ENCODE measurements at places on chromosomes 4 and X.

DNA sequence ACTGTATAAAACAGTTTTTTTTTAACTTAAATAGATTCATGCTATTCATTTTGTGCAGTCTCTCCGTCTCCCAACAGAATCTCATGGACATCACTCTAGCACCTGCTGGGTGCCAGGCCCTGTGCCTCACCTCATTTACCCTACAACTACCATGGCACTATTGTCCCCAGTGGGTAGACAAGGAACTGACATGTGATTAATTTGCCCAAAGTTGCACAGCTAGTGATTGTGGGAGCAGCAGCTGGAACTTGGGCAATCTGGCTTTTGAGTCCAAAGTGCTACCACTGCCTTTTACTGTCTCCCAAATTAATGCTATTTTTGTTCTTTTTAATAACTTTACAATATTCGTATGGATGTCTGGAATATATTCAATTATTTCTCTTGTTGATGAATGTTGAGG is 11.2 kb upstream of the PGRMC2 start:
- no peak for DNase-seq

GRCh38 chr4:1053080-1053661 is 41.7 kb downstream of the FGFRL1 start:
- DNase-seq = peak; percentile 42

DNA sequence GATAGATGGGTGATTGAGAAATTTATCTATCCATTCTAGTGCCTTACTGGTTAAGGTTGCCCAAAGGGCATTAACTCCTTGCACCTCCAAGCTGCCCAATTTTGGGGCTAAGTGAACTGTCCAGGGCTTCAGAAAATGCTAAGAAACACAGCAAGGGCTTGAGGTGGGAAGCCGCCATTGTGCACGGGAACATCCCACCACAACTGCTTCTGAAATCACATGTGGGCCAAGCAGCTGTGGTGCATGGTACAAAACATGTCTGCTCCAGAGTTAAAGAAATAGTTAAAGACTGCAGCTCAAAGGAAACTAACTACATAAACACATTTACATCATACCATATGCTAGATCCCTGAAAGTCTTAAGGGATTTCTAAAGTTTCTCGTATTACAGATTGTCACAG is 144.3 kb upstream of the NDST3 start:
- no peak for DNase-seq

DNA sequence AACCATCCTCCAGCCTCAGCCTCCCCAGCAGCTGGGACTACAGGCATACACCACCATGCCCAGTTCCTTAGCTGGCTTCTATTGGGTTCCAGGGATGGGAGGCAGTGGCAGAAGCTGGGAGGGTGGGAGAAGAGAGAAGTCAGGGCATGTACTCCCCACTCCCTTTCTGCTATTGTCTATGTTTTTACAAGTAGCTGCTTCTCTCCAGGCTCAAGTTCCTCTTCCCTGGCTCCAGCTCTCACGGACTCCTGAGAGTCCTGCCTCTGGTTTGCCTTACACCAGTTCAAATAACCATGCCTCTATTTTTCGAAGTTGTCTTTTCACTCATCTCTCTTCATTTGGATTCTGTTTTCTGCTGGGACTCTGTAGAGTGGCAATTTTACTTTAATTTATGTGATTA is 2.9 kb downstream of the TBC1D9 start:
- no peak for DNase-seq

DNA sequence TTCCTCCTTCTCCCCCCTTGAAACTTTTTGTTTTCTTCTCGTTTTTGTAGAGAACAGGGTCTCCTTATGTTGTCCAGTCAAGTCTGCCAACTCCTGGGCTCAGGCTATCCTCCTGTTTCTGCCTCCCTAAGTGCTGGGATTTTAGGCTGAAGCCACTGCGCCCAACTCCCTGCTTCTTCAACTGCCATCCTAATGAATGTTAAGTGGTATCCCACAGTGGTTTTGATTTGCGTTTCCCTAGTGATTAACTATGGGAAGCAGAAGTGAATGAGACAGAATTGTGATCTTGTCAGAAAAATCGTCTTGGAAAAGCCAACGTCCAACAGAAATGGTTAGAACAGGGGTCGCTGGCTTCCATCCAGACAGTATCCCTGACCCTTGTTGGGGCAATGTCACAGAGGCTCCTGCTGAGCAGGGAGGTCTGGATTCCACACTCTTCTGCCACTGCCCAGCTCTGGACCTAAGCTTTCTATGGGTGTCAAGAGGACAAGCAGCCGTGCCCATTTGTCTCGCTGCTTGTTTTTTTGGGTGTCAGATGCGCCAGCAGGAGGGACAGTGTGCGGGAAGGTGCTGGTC is 869 bp upstream of the ADD1 start:
- DNase-seq = no peak

- no peak for DNase-seq
Measured at GRCh38 chrX:134548257-134549201, 88.6 kb downstream of the HPRT1 start.

DNA sequence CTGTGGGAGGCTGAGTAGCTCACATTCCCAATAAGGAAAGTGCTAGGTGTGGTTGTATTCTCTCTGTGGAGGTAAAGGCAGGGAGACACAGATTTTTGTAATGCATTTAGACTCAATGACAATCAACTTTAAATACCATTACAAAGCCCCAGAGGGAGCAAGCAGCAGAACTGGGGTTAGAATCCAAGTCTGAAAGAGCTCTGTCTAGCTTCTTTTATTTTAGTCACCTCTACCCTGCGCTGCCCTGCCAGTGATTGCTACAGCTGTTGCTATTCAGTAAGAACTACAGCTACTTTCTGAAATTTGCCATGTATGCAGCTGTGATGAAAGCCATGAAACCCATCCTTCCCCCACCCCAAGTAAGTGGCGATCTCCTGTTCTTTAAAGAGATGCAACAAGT is 22.5 kb downstream of the SLC39A8 start:
- DNase-seq = no peak

DNA sequence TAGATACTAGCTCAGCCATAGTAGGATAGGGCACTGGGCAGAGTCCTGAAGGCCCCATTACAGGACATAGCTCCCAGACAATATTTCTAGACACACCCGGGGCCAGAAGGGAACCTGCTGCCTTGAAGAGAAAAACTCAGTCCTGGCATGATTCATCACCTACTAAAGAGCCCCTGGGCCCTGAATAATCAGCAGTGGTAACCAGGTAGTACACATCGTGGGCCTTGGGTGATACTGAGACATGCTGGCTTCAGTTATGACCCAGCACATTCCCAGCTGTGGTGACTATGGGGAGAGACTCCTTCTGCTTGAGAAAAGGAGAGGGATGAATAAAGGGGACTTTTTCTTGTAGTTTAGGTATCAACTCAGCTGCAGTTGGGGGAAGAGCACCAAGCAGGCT is 104.3 kb upstream of the STK26 start:
- no peak for DNase-seq

DNA sequence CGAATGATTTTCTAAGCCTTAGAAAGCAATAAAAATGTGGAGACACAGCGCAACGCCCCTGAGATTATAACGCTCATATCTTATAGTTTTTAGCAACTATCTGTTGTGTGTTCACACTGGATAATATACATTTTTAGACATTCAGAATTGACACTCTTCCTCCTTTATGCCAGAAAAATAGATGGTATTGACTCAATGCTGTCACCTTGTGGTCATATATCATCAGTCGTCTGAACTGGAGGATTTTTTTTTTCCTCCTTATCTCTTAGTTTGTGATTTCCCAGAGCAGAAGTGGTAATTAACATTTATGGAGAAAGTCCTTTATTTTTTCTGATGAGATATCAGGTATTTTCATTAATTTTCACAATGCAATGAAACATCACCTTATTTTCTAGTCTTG is 759.6 kb downstream of the RAB28 start:
- DNase-seq = no peak

- DNase-seq = no peak
Measured at GRCh38 chrX:37652589-37653231, 32.9 kb upstream of the XK start.

DNA sequence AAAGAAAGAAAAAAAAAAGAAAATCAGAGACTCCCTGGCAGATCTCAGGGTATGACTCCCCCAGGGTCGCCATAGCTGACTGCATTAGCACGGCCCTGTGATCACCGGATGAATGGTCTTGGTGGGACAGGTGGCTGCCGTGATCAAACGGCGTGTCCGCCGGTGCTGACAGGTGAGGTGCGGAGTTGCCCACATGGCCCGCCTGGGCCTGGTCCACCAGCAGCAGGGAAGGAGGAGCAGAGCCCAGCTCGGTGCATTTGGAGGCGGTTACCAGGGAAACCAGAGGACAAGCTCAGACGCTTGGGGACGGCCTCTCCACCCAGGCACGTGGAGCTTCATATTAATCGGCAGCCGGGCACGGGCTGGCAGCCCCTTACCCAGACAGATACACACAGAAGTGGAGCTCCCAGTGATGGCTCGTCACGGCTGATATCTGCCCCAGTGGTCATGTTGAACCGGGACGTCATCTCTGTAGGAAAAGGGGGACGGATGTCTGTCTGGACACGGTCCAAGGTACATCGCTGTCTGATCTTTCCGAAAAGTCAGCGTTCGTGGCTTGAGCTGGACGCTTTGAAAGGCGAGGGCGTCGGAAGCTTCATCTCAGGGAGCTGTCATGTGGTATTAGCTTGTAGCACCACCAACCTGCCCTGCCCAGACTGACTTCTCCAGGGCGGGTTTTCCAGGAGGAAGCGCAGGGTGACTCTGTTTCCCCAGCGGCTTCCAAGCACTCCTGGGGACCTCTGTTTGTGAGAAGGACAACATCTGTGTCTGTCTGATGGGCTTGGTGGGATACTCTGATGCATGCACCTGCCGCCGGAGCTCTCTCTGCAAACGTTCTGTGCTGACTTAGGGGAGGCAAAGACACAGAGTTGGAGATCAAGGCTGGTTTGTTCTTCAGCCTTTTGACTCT is 180.7 kb downstream of the CRLF2 start:
- peak; percentile 52 for DNase-seq

GRCh38 chr4:145492376-145492775 is 10.7 kb downstream of the SMAD1 start:
- DNase-seq = no peak

- DNase-seq = no peak
Measured at GRCh38 chrX:9403374-9403773, 61.5 kb upstream of the TBL1X start.
